ENCODE measurements at places on chromosomes 16 and 17.

GRCh38 chr17:78879635-78880186 lies 23.3 kb downstream of the CEP295NL start:
- no peak for DNase-seq

- no peak for DNase-seq
These were observed 4.3 kb upstream of the PABPN1L start for GRCh38 chr16:88870608-88871348.

DNA sequence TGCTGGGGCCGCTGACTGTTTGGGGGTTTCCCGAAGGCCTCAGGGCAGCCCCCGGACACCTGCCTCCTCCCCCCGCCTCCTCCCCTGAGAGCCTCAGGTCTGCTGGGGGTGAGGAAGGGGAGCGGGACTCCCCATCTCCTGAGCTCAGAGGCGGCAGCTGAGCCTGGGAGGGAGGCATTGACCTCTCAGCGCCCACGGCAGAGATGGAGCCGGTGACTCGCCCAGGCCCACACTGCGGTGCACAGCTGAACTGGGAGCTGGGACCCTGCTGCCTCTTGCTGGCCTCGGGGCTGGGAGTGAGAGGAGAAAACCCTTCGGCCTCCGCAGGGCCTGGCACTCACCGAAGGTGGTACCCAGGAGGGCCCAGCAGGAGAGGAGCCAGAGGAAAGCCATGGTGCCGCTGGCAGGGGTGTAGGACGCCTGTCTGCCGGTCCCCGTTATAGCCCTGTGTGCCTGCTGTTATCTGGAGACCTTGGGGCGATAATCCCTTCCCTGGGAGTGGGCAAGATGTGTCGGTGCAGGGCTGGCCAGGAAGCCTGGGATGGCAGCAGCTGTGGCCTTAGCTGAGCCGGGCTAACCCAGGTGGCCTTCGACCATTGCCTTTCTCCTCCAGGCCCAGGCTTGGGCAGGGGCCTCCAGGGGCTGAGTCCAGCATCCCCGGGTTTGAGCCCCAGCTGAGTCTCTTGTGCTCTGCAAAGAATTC lies at the start of gene CTRB2:
Gene CTRB2 (minus strand): TSS at position 413 of the 703 bp plus-strand sequence. CDS start 20 bp downstream, at position 393.
- no peak for DNase-seq

GRCh38 chr16:62190426-62190825 lies 154.2 kb upstream of the CDH8 start:
- no peak for DNase-seq

- no peak for DNase-seq
These were observed 101.5 kb downstream of the MGAT5B start for GRCh38 chr17:76969598-76970172.

DNA sequence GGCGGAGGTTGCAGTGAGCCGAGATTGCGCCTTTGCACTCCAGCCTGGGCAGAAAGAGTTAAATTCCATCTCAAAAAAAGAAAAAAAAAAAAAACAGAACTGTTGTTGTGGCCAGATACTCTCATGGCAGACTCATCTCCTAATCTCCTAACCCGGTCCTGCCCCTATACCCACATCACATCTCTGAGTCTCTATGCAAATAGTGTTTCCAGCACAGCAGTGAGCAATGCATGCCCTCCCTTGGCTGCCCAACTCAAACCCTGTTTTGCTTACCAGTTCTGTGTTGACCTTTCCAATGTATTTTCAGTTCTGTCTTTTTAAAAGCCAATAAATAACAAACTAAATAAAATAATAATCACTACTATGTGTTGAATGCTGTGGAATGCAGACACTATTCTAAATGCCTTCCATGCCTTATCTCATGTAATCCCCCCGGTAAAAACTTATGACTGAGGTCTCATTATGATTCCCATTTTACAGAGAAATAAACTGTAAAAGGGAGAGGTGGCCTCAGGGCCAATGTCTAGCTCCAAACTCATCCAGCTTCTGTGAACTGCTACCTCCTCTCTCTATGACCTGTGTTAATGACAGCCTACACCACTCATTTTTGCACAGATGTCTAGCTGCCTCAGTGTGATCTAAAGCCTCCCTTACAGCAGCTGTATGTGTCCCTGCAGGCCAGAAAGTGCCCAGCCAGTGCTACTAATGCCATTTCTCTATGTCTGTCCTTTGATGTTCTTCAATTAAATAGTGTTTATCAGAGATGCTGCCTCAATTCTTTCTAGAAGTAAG lies 289.8 kb downstream of the HS3ST3B1 start:
- DNase-seq: no peak

DNA sequence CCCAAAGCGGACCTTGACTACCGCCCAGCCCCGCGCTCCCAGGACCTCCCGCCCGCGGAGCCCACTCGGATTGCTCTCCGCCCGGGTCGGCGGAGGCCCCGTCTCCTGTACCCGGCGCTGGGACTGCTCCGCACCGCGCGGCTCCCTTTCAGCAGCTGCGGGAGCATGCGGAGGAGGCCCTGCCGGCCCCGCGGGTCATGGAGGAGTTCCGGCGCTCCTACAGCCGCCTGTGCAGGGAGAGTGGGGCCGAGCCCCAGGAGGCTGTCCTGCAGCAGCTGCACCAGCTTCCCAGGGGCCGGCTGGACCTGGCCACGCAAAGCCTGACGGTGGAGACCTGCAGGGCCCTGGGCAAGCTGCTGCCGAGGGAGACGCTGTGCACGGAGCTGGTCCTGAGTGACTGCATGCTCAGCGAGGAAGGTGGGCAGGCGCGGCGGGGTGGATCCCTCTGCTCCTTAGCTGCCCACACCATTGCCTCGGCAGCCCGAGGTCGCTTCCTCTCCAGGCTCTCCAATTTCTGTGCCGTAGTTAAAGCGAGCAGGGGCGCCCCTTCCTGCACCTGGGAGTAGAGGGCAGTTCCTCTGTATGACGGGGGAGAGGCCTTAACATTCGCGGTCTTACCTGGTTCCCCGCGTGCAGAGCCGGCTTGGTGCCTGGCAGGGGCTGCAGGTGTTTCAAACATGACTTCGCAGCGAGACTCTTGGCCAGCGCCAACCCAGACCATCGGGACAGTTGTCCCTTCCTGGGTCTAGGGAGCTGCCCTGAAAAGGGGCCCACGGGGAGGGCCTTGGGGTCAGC lies 539 bp downstream of the LRRC45 start:
- no peak for DNase-seq

DNA sequence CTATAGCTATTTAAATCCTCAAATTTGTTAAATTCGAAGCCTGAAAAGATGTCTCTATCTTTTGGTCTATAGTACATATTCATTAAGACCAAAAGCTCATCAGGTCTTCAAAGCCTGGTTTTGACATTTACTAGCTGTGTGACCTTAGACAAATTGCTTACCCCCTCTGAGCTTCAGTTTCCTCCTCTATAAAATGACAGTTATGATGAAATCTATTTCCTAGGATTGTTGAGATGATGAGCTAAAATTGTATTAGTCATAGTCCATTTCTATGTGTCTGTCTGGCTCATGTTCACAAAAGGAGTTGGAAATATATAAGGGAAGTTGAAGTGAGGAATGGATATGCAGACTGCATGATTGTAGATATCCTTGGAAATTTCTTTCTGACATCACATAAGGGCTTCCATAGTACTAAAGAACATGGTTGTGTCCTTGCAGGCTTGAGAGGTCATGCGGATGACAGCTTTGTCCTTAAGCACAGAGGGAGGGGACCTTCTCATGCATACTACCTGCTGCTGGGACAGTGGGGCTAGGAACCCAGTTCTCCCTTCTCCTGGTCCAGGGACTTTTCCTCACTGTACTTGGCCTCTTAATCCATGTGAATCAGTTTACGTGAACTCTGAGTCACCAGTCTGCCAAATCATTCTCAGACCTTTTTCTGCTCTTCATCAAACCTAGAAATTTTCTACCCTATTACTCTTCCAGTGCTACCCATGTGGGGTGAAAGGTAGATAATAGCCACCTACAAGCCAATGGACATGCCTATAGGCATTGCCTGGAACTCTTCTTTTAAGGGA lies 487.5 kb upstream of the SALL1 start:
- no peak for DNase-seq

- peak; percentile 76 for DNase-seq
These were observed 33.2 kb downstream of the CYTH1 start for GRCh38 chr17:78748730-78749317.

DNA sequence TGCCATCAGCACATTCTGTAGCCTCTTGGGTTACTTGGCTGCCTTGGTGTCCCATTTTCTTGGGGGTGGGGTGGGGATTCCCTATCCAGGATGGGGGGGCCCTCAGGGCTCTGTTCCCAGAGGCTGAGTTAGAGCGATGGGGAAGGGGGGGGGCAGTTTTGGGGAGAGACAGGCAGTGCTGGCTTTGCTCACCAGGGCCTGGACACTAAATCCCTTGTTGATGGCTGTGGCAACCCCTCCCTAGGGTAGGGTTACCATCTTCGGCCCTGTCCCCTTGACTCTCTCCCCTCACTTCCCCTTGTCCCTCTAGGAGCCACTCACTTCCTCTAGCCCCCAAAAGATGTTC lies 660 bp upstream of the ATP2A1 start:
- DNase-seq: no peak

GRCh38 chr16:10817963-10818941 lies at the start of gene TVP23A:
TVP23A (minus strand) TSS chr16:10818794; CDS start chr16:10818493, 301 bp downstream.
- no peak for DNase-seq

GRCh38 chr16:27366687-27367460 lies 35.1 kb upstream of the IL21R start:
- DNase-seq: no peak

GRCh38 chr17:33964344-33964979 lies 290.6 kb upstream of the CCL2 start:
- DNase-seq: no peak

- no peak for DNase-seq
These were observed 43.5 kb upstream of the MTMR4 start for GRCh38 chr17:58557981-58558380.

- peak; percentile 72 for DNase-seq
These were observed at the start of gene PLEKHG4 for GRCh38 chr16:67279296-67280089. PLEKHG4 (plus strand) TSS chr16:67279532; CDS start chr16:67280045, 513 bp downstream.

- no peak for DNase-seq
These were observed 26.4 kb downstream of the CASKIN2 start for GRCh38 chr17:75488693-75489510.

GRCh38 chr17:62782730-62783270 lies 25.3 kb downstream of the MARCHF10 start:
- no peak for DNase-seq

GRCh38 chr16:75097941-75098901 lies 18.4 kb downstream of the LDHD start:
- DNase-seq: no peak

GRCh38 chr17:37446027-37446426 lies 39.3 kb downstream of the TADA2A start:
- no peak for DNase-seq

GRCh38 chr17:50154604-50155003 lies 4.1 kb upstream of the PPP1R9B start:
- no peak for DNase-seq

- no peak for DNase-seq
These were observed 5.5 kb upstream of the CACNG5 start for GRCh38 chr17:66829386-66829864.

DNA sequence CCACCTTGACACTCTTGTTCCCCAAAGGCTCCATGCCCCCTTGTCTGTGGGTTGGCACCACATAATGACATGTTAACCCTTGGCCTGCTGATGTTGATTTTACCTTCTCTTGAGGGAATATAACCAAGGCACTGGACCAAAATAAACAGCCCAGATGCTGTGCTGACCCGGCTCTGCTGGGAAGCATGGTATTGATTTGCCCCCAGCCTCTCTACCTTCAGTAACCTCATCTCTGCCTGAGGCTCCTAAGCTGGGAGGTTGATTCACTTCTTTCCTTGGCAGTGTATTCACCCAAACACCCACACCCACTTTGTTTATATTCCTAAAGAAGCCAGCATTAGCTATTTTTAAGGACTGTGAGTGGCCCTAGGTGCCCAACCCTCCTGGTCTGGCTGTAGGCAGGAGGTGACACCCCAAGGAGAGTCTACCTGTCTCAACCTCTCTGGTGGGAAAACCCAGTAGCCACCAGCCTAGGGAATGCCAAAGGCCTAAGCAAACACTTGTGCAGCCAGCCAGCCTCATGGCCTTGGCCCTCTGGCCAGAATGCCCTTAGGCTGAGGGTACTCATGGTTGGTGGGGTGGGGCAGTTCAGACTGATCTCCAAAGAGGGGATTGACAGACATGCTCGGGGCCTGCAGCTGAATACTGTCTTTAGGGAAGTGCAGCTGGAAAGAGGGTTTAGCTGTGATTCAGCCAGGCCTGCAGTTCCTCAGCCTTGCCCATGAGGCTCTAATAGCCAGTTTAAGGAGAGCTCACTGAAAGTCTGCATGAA lies 42.7 kb downstream of the GNAO1 start:
- no peak for DNase-seq

DNA sequence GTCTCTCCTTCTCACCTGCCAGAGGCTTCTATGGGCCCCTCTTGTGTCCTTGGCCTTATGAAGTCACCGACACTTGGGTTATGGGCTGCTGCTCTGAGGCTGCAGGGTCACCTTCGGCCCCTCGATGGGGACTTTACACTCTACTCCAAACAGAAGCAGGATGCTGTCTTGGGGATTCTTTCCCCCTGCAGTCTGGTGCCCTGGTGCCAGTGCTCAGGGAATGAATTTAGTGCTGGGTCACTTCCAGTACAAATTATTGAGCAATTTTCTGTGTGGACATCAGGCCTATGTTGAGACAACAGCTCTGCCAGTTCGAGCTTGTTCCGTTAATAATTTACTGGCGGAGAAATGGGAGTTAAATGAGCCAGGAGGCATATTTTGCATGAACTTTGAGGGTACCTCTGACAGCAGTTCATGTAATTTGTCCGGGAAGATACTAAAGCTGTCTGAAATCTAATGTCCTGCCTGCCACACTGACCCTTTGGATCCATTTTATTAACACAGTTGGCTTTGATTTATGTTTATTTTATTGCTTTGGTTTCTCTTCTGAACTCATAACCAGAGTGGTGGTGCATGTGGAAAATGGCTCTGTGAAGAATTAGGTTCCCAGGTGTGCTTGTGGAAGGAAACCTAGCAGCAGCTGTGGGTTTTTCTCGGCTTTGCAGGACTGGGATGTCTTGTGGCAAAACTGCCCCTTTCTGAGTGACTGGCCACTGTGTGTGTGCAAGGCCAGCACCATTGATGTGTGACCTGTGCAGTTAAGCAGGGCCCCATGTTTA lies 34.1 kb upstream of the DHX8 start:
- DNase-seq: no peak

DNA sequence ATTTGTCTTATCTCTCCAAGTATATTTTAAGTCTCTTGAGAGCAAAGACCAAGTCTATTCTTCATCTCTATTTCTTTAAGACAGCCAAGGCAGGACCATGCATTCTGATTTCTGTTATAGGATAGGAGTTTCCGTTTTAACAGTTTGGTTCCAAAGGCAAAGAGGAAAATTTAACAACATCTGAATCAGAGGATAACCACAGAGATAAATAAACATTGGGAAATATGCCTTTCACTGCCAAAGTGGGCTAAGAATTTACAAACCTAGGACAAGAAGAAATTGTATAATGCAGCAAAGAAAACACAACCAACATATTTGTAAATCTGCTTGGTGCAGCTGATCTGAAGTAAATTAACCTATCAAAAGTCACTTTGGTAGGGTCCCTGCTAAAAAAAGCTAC lies 37.7 kb downstream of the USP32 start:
- no peak for DNase-seq

- DNase-seq: no peak
These were observed 71.3 kb downstream of the YPEL2 start for GRCh38 chr17:59402760-59403159.

GRCh38 chr16:18816286-18816685 lies 14.9 kb upstream of the ARL6IP1 start:
- no peak for DNase-seq
